ENCODE measurements at places on chromosomes 2 and 18. TPM values are rescaled to one million over a fixed set of nuclear protein-coding genes. Genes with fewer than 3 reads are reported as not detected.

Gene SCYGR6
- total RNA-seq = not detected

Gene ESPNL
- 0.09 TPM for total RNA-seq

Gene ARHGAP15
- 141 TPM for total RNA-seq

Gene FIGN
- not detected for total RNA-seq

Gene IL1B
- not detected for total RNA-seq

Gene CROCC2
- not detected for total RNA-seq

DNA sequence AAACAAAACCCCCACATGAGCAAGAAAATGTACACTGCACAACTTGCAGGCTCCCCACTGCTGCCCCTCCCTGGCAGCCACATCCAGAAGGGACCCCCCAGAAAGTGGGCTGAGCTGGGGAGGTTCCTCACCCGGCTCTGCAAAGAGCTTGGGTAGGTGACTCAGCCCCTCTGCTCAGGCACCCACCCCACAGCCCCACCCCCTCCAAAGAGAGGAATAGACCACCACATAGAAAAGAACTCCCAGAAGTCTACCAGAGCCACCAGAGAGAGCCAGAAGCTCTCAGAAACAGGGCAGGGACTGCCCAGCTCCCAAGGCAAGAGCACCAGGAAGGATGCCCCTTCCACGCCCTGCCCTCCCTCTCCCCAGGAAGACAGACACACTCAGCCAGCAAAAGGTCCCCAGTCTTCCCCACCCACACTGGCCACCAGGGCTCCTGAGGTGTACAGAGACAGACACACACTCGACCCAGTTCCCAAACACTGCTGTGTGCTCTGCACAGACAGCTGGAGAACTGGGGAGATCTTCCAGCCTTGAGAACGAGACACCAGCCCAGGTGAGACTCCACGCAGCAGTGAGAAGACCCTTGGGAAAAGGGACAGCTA is 28.2 kb downstream of the BIN1 start:
- DNase-seq = no peak

DNA sequence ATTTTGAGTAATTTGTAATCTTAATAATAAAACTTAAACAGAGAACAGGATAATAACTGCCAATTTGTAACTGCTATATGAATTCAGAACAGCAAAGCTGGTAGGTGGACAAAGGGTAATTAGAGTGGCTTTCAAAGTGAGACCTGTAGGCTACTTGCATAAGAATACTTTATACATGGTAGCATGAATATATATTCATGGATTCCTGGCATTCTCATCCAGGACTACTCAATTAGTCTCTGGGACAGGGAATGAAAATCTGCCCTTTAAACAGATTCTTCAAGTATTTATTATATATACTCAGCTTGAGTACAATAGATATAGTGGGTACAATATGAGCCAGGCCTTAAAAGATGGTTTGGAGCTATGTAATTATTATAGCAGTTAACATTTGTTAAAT is 419.9 kb downstream of the PIK3C3 start:
- DNase-seq = no peak

- DNase-seq = no peak
These were observed 366.3 kb downstream of the SS18 start for GRCh38 chr18:25724121-25724520.

- DNase-seq = no peak
These were observed 3.8 kb upstream of the ANKRD53 start for GRCh38 chr2:70974592-70974991.

- no peak for DNase-seq
These were observed 437.5 kb downstream of the NR4A2 start for GRCh38 chr2:155895016-155895415.

GRCh38 chr18:66727991-66728390 is 124.1 kb upstream of the CDH19 start:
- no peak for DNase-seq

GRCh38 chr2:42048299-42049220 is 739 bp downstream of the PKDCC start:
- peak; percentile 34 for DNase-seq

GRCh38 chr18:49580279-49580678 is 18.4 kb downstream of the LIPG start:
- DNase-seq = no peak

DNA sequence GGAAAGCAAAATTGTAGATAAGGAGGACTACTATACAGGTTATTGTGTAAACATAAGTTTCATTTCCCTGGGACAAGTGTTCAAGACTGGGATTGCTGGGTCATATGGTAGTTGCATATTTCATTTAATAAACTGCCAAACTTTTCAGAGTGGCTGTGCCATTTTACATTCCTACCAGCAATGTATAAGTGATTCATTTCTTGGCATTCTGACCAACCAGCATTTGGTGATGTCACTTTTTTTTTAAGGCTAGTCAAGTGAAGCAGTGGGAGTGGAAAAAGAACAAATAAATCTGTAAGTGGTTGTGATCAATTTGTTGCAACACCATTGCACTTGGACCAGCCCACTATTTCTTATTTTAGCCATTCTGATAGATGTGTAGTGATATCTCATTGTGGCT is 5.2 kb upstream of the CHCHD5 start:
- DNase-seq = no peak

- no peak for DNase-seq
These were observed 274.6 kb downstream of the AFF3 start for GRCh38 chr2:99867770-99868169.

- no peak for DNase-seq
These were observed 49.8 kb downstream of the REV1 start for GRCh38 chr2:99439971-99440505.

DNA sequence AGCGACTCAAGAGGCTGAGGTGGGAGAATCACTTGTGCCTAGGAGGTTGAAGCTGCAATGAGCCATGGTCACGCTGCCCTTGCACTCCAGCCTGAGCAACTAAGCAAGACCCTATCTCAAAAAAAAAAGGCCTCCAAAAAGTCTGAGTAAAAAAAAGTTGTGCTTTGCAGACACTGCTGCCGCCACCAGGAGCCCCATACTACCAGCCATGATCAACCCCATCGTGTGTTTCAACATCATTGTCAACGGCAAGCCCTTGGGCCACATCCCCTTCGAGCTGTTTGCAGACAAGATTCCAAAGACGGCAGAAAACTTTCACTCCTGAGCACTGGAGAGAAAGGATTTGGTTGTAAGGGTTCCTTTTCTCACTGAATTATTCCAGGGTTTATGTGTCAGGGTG is 137.1 kb downstream of the INO80D start:
- no peak for DNase-seq

DNA sequence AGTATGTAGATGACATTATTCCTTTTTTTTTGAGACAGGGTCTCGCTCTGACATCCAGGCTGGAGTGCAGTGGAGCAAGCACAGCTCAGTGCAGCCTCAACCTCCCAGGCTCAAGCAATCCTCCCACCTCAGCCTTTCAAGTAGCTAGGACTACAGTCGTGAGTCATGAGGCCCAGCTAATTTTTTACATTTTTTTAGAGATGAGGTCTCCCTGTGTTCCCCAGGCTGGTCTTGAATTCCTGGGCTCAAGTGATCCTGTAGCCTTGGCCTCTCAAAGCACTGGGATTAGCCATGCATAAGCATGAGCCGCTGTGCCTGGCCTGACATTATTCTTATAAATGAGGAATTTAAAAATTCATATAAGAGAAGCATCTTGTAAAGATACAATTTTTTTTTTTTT is 86.9 kb downstream of the FAM117B start:
- no peak for DNase-seq

DNA sequence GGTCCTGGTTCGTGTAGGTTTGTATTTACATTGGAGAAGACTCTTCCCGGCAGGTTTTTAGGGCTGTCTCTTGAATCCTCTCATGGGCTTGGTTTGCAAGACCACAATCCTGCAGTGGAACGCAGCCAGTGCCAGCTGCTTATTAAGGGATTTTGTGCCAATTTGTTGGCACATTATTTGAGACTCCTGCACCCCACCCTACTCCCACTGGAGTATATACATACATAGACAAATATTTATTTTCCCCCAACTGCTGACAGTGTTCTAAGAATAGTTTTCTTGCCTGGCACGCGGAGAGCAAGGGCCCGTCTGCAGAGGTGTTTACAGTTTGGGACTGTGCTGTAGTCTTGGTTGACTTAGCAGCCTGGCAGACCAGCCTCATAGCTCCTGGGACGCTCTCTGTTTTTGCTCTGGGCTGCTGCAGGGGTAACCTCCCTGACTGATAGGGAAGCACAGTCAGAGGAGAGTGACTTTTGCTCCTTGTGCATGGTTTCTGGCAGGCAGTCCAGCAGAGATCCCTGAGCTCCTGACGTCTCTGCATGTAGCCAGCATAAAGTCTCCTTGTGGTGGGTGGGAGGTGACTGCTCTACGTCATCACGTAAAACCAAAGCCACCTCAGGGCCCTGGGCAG is 1.9 kb downstream of the LDLRAD4 start:
- DNase-seq = no peak

DNA sequence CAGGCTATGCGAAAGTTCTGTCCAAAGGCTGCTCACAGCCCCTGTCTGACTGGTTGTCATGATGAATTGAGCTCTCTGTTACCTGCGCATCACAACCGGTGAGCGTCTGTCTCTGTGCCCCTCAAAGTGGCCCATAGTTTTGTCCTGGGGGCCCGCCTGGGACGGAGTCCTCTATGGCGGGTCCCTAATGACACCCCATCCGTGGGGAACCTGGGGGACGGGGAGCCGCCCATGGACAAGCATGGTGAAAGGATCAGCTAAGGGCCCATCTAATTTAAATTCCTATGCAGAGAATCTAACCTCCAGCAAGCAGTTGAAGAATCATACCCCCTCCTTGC is 473 bp downstream of the ELMOD3 start:
- DNase-seq = no peak

DNA sequence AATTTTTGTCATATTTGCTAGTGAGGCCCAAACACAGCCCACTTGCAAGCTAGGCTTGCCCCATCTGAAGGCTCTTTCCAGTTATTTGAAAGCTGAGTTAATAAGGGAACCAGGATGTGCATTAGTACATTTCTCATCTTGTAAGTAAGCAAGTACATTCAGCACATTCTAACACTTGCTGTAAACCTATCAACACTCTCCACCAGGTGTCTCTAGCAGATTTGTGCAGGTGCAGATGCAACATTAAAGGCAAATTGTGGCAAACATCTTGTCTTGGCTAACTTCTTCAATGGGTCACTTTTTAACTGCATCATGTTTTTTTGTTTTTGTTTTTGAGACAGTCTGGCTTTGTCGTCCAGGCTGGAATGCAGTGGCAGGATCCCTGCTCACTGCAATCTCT is 25.3 kb upstream of the MFSD6 start:
- no peak for DNase-seq

- DNase-seq = no peak
These were observed 34.7 kb downstream of the INO80C start for GRCh38 chr18:35463050-35463449.

GRCh38 chr18:52319424-52319983 is 20.5 kb upstream of the DCC start:
- DNase-seq = no peak

DNA sequence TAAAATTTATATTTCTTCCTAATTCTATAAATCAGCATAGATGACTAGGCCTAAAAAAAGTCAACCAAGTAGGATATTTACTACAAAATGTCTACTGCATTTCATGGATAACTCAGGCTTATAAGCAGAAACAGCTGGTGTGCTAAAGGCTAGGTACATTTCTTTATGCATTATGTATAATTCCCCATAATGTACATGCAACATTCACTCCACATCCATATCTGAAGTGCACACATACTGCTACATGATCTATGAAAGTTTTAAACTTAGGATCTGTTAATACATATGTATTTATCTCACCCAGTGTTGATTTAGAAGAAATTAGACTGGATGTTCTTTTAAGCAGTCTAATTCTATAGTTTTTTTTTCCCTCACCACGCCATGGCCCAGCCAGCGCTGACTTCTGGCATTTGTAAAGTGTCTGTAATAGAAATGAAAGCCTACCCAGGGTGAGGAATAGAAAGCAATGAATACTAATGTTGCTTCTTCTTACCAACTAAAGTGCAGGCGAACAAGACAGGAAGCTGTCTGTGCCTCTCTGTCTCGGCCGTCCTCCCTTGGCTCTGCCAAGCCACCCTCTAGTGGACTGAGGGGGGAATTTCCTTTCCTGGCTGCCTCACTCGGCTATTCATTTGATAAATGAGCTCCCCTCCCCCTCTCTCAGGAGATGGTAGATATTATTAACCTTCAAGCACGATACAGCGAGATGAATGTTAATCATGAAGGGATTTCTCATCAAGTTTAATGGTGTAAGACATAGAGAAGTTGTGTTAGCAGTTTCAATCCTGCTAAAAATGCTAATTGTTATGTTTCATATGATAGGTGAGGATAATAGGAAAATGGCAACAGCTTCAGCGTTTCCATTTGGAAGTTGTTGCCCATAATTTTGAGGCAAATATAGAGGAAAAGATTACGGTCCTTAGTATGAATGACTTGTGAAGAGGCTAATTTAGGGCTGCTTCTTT is 384.5 kb downstream of the MTX2 start:
- no peak for DNase-seq

- DNase-seq = no peak
These were observed 25.4 kb upstream of the FMNL2 start for GRCh38 chr2:152309352-152310214.

DNA sequence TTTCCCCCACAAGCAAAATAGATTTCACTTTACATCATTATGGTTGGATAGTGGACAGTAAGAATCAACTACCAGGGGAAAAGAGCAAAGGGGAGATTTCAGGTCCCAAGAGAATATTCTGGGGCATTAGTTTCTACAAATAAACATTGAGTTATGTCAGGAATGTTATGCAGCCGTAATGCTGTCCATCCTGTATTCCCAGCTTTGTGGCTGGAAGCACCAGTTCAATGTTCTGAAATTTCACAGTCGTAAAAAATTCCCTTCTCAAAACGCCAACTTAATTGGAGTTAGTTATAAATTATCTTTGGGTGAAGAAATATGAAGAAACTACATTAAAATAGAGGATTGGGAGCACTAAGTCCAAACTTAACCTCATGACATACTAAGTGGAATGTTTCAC is 141.5 kb upstream of the FIGN start:
- DNase-seq = no peak

- DNase-seq = no peak
These were observed 14.8 kb upstream of the STEAP3 start for GRCh38 chr2:119208791-119209203.

DNA sequence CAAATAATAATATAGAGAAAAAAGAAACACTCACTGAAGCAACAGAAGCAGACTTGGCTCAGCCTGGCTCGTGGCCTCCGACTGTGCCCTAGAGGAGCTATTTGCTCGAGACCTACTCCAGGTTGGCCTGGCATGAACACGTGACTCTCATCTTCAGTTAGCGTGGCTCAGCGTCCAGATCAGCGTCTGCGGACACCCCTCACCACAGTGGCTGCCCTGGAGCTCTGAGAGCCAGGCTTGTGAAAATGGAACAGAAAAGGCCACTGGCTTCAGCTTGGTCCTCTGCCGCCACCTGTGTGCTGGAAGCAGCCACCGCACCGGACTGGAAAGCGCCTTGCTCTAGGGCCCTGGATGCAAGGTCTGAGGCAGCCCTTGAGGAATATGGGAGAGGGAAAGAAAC is 1184.0 kb upstream of the GYPC start:
- no peak for DNase-seq

DNA sequence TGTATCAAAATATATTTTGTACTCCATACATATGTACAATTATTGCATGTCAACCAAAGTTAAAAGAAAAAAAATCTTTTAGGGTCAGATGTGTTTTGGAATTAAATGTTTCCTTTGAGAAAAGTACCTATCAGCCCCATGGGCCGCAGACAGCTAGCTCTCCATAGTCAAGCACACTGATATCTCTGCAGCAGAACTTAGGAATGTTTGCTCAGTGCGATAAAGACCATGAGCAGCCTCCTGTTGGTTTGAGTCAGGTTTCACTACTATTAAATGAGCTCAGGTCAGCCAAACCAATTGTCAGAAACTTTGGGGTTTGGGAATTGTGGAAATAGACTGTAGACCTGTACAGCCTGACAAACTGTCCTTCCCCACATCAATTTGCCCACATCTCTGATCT is 33.7 kb downstream of the LCT start:
- DNase-seq = no peak
